GM20000 (cell line): ENCODE measurements at places on chromosomes 1 and 21.

DNA sequence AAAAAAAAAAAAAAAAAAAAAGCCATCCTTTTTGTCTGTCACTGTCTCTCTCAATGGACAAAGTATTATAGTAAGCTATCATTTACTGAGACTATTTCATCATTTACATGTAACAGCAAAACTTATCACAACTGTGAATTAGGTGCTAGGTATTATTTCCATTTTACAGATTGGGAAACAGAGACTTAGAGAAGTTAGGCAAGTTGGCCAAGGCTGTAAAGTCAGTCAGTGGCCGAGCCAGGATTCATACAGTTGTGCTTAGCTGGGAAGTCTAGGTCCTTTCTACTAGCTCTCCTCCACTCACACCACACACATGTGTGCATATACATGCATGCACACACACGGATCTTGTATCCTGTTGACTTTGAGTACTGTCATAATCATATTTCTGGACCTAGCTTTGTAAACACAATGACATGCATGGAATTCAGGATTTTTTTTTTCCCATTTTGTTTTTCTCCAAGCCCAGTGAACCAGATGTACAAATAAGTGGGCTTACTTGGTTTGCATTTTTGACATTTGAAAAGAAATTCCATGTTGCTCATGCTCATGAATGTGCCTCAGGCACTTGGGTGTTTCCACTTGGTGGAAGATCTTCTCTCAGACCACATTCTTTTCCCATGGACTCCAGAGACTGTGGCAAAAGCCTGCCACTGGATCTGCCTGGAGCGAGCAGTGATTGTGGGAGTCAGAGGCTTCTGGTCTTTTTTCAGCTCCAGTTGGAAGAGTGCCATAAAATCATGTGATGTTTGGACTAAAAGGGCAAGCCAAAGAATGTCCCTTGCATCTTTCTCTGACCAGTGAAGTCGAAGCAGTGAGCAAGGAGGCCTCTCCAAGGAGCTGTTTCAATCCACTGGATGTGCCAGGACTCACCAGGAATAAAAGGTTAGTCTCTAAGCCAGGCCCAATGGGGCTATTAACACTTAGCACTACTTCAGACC lies 61.7 kb upstream of the DNAJC6 start:
- DNase-seq, result no peak

DNA sequence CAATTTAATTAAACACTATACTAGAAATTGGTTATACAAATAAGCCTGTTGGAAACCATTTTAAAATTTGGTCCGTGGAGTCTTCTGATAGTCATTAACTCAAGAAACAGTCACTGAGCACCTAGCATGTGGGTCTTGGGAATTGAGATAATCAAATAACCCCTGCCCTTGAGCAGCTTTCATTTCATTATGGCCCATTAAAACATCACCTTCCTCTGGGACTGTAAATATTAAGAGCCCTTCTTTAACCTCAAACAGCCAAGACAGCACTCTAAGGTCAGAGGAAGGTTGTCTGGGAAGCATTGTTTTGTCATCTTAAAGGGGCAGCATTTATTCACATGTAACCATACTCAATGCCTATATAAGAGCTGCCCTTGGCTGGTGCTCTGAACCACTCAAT lies 610.3 kb upstream of the USP24 start:
- no peak for DNase-seq

GRCh38 chr1:212667223-212668139 lies 32.2 kb downstream of the BATF3 start:
- peak; percentile 46 for DNase-seq

DNA sequence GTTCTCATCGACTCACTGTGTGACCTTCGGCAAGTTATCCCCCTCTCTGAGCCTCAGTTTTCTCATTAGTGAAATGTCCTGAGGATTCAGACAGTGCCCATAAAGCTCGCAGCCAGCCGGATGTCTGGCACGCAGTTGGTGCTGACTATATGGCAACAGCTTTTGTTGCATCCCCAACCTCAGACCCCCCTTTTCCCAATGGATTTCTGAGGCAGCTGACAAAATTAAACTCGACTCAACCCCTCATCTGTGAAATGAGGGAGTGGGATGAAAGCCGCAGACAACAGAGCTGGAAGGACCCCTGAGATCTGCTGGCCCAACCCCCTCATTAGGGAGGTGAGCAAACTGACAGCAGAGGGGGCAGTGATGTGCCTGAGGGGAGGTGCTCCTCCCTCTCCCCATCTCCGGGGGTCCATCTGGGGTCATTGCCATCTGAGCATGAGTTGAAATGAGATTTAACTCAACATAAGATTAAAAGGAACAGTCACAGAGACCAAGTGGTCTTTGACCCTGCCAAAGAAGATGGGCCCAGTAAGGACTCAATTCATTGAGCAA lies 40.4 kb downstream of the NKAIN1 start:
- DNase-seq, result no peak

- no peak for DNase-seq
Observed at GRCh38 chr1:6059866-6060265, 14.2 kb downstream of the KCNAB2 start.

DNA sequence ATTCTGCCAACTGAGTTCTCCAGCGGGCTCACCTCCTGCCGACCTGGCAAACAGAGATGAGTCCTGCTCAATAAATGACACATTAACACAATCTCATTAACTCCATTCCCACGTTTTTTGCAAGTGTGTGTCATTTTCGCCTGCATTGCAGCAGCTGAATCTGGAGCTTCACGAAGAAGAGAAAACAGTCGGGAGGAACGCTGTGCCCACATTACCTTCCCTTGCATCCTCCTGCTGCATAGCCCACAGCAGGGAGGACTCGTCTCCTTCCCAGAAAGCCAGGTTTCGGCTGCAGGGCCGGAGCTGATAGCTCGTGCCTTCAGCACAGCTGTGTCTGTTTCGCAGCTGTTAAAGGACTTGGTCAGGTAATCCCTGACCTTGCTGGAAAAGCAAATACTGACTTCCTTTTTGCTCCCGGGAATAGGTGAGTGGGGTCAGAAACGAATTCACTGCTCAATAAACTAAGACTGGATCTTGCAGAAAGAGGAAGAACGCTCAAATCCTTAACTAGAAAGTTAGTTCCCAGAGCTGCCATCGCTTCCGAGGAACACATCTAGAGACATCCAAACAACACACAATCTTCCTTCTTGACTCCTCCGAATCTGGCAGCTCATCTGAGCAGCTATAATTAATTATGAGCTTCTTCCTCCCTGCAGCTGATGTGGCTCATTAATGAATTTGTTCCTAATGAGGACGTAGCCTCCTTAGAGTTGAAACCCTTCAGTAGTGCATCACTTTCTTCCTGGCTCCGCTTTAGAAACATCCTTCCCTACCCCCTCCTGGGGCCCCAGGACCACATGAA lies 33.0 kb downstream of the KANK4 start:
- DNase-seq, result no peak

DNA sequence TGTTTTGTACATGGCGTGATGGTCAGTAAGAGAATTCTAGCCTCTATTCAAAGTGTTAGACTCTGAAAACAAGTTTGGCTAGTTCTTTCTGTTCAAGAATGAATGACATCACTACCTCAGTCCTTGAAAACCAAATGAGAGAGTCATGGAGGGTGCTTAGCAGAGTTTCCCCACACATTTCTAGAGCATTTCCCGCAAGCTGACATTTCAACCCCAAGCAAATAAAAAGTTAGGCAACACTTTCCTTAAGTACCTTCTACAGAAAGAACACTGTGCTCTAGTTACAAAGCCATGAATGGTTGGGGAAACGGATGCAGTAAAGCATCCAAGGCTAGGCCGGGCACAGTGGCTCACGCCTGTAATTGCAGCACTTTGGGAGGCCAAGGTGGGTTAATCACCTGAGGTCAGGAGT lies 47.9 kb upstream of the SLC44A3 start:
- DNase-seq, result no peak

DNA sequence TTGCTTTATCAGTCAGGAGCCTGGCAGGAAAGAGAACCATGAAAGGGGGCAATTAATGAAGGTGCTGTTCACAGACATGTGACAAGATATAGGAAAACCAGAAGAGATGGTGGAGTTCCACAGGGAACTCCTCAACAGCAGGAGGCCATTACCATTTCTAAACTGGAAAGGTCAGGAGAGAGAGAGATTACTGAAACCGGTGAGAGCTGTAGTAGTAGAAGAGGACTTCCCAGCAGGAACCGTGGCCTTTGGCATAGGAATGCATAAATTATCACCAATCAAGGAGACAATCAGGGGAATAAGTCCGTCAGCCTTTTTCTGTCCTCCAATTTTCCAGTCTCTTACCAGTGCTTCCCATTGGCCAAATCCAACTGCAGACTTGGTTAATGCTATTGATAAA lies 23.0 kb upstream of the ABCD3 start:
- no peak for DNase-seq

DNA sequence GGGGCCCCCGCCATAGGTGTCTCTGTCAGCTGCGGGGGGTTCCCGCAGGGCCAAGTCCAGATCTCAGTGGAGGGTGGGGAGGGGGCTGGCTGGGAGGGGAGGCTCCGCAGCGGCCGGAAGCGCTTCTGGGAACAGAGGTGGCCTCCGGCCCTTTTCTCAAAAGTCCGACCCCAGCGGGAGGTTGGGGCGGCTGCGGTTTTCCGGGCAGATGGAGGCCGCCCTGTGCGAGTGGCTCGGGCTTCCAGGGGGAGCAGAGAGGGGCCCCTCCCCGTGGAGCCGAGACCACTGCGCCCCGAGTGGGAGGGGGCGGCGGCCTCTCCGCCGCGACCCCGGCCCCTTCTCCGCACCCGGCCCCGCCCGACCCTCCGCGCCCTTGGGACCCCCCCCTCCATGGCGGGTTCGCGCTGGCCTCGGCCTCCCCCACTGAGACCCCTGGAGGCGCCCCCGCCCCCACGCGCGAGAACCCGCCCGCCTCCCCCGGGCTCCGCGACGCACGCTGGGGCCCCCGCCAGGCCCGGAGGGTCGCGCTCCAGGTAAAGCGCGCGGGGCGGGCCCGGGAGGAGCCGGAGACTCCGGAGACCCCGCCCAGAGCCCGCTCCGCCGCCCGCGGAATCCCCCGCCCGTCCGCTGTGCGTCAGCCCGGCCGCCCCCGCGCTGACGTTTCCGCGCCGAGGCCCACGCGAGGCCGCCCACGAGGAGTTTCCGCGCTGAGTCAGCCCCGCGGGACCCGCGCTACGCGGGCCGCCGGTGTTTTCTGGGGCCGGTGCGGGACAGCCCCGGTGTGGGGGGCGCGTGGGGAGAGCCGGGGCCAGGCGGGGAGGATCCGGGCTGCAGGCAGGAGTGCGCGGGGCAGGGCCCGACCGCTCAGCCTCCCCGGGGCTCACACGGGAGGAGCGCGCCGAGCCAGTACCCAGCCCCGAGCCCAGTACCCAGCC lies 5.2 kb downstream of the TNFRSF18 start:
- DNase-seq, result peak; percentile 95

DNA sequence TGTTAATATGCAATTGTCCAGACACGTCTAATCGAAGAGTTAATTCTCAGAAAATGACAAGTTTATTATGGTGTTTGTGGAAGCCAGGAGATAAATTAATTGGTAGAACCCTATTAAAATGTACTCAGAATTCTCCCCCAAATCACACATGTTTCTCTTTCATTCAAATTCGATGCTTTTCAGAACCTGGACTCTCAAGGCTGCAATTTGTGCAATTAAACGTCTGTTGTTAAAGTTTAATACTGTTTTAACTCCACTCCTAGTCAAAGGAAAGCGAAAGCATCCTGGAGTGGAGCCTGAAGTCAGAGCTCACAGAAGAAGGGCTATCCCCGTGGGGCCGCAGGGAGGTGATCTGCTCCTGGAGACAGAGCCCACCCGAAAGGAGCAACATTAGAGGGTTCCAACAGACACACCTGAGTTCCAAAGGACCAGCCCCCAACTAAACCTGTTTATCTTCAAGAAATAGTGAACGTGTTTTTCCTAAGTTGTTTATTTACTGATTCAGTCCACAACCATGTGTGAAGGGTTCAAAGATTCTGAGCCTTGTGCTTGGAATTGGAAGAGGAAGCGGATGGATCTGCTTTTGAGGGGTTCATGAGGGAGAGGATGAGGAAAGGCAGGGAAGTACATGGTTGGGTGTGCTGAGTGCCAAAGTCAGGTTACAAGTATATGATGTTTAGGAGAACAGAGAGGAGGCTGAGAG lies 68.0 kb upstream of the AKT3 start:
- DNase-seq, result no peak

- DNase-seq, result peak; percentile 32
Observed at GRCh38 chr1:107450899-107451664, 310.2 kb downstream of the NTNG1 start.

- DNase-seq, result peak; percentile 34
Observed at GRCh38 chr1:21397813-21398188, 42.1 kb upstream of the NBPF3 start.

GRCh38 chr1:208083016-208083714 lies 161.0 kb downstream of the PLXNA2 start:
- no peak for DNase-seq

- no peak for DNase-seq
Observed at GRCh38 chr1:73659136-73659535, 538.8 kb downstream of the LRRIQ3 start.

DNA sequence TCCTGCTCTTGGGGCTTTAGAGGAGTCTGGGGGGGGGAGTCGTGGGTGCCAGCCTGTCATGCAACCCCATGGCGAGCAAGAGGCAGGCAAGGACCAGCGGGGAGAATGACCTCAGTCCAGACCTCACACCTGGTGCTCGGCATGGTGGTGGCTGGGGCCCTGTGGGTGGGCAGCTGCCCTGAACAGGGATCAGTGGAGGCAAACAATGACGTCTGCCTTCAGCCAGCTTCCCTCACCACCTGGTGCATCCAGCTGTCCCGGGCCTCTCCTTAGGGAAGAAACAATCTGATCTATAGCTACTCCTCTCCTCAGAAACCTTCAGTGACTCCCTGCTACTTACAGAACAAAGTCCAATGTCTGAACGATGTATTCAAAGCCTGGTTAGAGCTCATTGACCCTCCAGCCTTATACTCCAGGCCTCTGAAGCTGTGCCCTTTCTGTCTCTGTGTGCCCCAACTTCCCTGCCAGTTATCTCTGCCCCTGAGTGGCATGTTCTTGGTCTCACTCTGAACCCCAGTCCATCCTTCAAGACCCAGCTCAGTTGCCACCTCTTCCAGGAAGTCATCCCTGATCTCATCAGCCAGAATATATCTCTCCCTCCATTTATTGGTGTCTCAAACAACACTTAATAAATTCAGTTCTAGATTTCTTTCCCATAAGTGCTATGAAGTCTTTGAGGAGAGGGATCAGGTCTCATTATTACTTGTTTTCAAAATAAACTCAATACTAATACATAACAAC lies 6.6 kb downstream of the PADI2 start:
- DNase-seq, result no peak

DNA sequence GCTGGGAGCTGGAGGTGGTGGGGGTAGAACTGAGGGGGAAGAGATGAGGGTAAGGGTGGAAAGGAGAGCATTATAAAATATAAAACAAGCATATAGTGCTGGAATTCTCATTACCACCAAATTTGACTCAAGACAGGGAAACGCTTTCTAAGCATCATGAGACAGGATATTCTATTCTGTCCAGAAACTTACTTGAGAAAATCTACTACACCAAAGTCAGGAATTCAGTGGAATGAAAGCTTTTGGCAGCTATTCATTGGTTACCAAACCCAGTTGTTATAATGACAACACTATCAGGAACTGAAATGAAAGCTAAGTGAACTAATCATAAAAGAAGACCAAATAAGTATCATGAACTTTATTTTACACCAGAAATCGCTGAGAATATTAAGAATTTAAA lies 14.5 kb downstream of the AIDA start:
- no peak for DNase-seq

GRCh38 chr1:117599286-117600221 lies 6.3 kb upstream of the TENT5C start:
- no peak for DNase-seq
